ENCODE measurements at places on chromosomes 1 and 21. TPM values are rescaled to one million over a fixed set of nuclear protein-coding genes. Genes with fewer than 3 reads are reported as not detected.

The DMRTA2 gene
- not detected for total RNA-seq

The KRTAP8-1 gene
- total RNA-seq = not detected

The OR6N1 gene
- not detected for total RNA-seq

GRCh38 chr1:173253046-173253445, 45.9 kb upstream of the TNFSF4 start:
- H3K27me3 ChIP-seq = no peaks in the 10 kb centered on the region
- H3K36me3 ChIP-seq = no peaks in the 10 kb centered on the region
- no peaks in the 10 kb centered on the region for H3K4me1 ChIP-seq
- no peak overlapping the region for H3K4me3 ChIP-seq

- H3K27me3 ChIP-seq = peaks cover 9% of the 10 kb centered on the region
- no peaks in the 10 kb centered on the region for H3K36me3 ChIP-seq
- ATAC-seq = no peak
- no peak overlapping the region for H3K27ac ChIP-seq
- peaks cover 12% of the 10 kb centered on the region for H3K4me1 ChIP-seq
Measured at GRCh38 chr1:43552813-43553212, 22.1 kb downstream of the PTPRF start.

- H3K27ac ChIP-seq = no peak overlapping the region
- H3K36me3 ChIP-seq = no peaks in the 10 kb centered on the region
- H3K4me1 ChIP-seq = peaks cover 4% of the 10 kb centered on the region
- H3K27me3 ChIP-seq = peaks cover 30% of the 10 kb centered on the region
- peak; percentile 44 for ATAC-seq
- H3K4me3 ChIP-seq = no peak overlapping the region
Measured at GRCh38 chr1:84736944-84737343, 46.7 kb upstream of the SSX2IP start.

The TAS1R1 gene
- total RNA-seq = not detected

DNA sequence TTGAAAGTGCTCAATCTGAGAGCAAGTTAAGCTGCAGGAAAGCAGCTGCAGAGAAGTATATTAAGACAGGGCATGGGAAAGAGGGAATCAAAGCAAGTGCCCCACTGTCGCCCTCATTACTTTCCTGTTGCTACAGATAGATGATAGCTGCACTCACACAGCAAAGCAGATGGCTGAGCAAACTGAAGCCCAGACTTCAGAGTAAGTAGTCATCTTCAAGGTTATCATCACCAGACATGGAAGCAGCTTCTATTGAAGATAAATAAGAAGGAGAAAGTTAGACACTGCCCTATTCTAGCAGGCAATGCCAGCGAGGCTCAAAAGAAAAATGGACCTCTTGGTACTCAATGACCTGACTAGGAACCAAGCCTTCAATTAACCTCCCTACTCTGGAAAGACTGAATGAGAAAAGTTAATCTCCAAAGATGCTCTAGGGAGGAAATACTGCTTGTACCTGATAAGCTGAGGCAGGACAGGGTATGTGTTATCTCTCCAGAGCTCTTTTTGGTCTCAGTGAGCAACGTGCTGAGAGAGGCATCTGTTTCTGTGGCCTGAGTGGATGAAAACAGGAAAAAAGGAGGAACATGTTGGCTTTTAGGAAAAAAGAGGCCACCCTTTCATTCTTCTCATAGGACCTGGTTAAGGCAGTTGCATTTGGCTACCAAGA, 11.1 kb upstream of the MRPL9 start:
- H3K4me3 ChIP-seq = no peak overlapping the region
- no peaks in the 10 kb centered on the region for H3K4me1 ChIP-seq
- no peaks in the 10 kb centered on the region for H3K27me3 ChIP-seq

The PRRC2C gene
- total RNA-seq = 242 TPM

DNA sequence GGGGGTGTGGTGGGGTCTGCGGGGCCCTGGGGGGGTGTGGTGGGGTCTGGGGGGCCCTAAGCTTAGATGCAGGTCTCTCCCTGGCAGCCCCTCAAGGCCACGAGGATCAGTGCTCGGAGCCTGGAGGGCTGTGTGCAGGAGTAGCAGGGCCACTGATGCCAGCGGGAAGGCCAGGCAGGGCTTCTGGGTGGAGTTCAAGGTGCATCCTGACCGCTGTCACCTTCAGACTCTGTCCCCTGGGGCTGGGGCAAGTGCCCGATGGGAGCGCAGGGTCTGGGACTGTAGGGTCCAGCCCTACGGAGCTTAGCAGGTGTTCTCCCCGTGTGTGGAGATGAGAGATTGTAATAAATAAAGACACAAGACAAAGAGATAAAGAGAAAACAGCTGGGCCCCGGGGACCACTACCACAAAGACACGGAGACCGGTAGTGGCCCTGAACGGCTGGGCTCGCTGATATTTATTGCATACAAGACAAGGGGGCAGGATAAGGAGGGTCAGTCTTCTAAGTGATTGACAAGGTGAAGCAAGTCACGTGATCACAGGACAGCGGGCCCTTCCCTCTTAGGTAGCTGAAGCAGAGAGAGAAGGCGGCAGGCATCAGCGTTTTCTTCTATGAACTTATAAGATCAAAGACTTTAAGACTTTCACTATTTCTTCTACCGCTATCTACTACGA, 8.7 kb downstream of the RNF223 start:
- H3K4me1 ChIP-seq = no peaks in the 10 kb centered on the region
- H3K27ac ChIP-seq = peak overlapping the region; percentile 75
- peaks cover 55% of the 10 kb centered on the region for H3K36me3 ChIP-seq
- H3K27me3 ChIP-seq = peaks cover 1% of the 10 kb centered on the region
- H3K4me3 ChIP-seq = peak overlapping the region; percentile 64
- ATAC-seq = no peak

GRCh38 chr1:162284206-162284955, 92.3 kb downstream of the SPATA46 start:
- no peak overlapping the region for H3K4me3 ChIP-seq
- H3K36me3 ChIP-seq = no peaks in the 10 kb centered on the region
- ATAC-seq = no peak
- H3K4me1 ChIP-seq = no peaks in the 10 kb centered on the region
- H3K27ac ChIP-seq = no peak overlapping the region

The MACF1 gene
- total RNA-seq = 605 TPM

The FCRL5 gene
- not detected for total RNA-seq

- H3K27me3 ChIP-seq = no peaks in the 10 kb centered on the region
- ATAC-seq = no peak
- H3K4me3 ChIP-seq = no peak overlapping the region
- no peaks in the 10 kb centered on the region for H3K4me1 ChIP-seq
- H3K27ac ChIP-seq = no peak overlapping the region
- no peaks in the 10 kb centered on the region for H3K36me3 ChIP-seq
Measured at GRCh38 chr1:57017717-57018116, 51.9 kb upstream of the C8B start.

The NT5C1A gene
- not detected for total RNA-seq

GRCh38 chr1:119374208-119374874, 5.8 kb downstream of the HAO2 start:
- peak; percentile 67 for ATAC-seq
- H3K4me3 ChIP-seq = no peak overlapping the region
- H3K36me3 ChIP-seq = no peaks in the 10 kb centered on the region
- peaks cover 8% of the 10 kb centered on the region for H3K27me3 ChIP-seq

DNA sequence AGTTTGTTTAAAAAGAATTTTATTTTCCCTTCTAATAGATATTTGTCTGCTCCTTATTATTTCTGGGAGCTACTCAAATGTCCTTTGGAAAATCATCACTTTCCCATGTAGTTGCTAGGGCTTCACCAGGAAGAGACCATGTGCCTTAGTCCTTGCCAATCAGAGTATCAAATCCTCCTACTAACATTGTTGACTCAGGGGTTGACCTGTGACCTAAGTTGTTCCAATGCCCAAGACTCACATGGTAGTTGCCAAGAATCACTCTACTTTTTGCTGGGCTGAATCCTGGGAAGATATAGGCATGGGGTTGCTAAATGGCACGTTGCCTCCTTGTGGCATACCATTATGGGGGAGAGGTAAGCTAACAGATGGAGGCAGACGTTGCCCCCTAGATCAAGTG, 58.2 kb upstream of the FOXD3 start:
- no peak overlapping the region for H3K4me3 ChIP-seq
- no peaks in the 10 kb centered on the region for H3K36me3 ChIP-seq
- ATAC-seq = no peak
- H3K27ac ChIP-seq = no peak overlapping the region
- H3K4me1 ChIP-seq = no peaks in the 10 kb centered on the region
- H3K27me3 ChIP-seq = peaks cover 38% of the 10 kb centered on the region

GRCh38 chr1:90831910-90832309, 114.8 kb upstream of the BARHL2 start:
- ATAC-seq = no peak
- no peak overlapping the region for H3K27ac ChIP-seq
- H3K4me1 ChIP-seq = peaks cover 6% of the 10 kb centered on the region
- peaks cover 80% of the 10 kb centered on the region for H3K27me3 ChIP-seq
- H3K36me3 ChIP-seq = peaks cover 7% of the 10 kb centered on the region

DNA sequence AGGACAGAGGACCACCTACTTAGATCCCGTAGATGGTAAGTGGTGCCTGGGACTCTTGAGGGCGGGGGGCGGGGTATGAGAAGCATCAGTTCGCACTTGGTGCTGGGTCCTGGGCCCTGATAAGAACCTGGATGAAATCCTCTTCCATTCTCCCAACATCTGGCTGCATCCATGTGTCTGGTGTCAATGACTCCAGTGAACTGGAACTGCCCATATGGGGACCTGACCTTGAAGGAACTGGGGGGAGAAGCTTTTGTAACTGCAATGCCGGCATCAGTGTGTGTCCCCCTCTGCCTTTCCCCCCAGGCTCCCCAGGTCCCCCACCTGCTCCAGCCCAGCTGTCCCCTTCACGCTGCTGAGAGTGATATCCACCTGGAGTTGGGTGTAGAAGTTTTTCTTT, 49.7 kb upstream of the EPB41 start:
- H3K27ac ChIP-seq = no peak overlapping the region
- H3K36me3 ChIP-seq = no peaks in the 10 kb centered on the region
- peaks cover 2% of the 10 kb centered on the region for H3K27me3 ChIP-seq
- no peak overlapping the region for H3K4me3 ChIP-seq
- no peaks in the 10 kb centered on the region for H3K4me1 ChIP-seq

GRCh38 chr1:58879464-58879863, 95.6 kb upstream of the JUN start:
- no peaks in the 10 kb centered on the region for H3K36me3 ChIP-seq
- H3K4me3 ChIP-seq = no peak overlapping the region
- H3K27me3 ChIP-seq = peaks cover 10% of the 10 kb centered on the region
- H3K27ac ChIP-seq = no peak overlapping the region

The PADI3 gene
- not detected for total RNA-seq

- ATAC-seq = peak; percentile 78
- H3K36me3 ChIP-seq = no peaks in the 10 kb centered on the region
- H3K4me1 ChIP-seq = peaks cover 24% of the 10 kb centered on the region
- no peaks in the 10 kb centered on the region for H3K27me3 ChIP-seq
- no peak overlapping the region for H3K4me3 ChIP-seq
Measured at GRCh38 chr1:110647254-110647891, 27.4 kb downstream of the KCNA3 start.

The LCE2A gene
- not detected for total RNA-seq

GRCh38 chr1:13512472-13512871, 1.3 kb downstream of the LRRC38 start:
- no peak overlapping the region for H3K4me3 ChIP-seq
- H3K27ac ChIP-seq = no peak overlapping the region

The GBP7 gene
- total RNA-seq = not detected

The SLC9A1 gene
- total RNA-seq = 15.3 TPM

The HRNR gene
- not detected for total RNA-seq

DNA sequence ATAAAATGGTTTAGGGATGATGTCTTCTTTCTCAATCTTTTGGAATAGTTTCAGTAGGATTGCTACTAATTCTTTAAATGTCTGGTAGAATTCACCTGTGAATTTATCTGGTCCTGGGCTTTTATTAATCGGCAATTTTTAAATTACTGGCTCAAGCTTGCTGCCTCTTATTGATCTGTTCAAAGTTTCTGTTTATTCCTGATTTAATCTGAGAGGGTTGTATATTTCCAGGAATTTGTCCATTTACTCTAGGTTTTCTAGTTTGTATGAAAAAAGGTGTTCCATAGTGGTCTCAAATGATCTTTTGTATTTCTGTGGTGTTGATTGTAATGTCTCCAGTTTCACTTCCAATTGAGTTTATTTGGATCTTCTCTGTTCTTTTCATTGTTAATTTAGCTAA, 617.8 kb downstream of the LTN1 start:
- no peaks in the 10 kb centered on the region for H3K4me1 ChIP-seq
- H3K27me3 ChIP-seq = peaks cover 4% of the 10 kb centered on the region
- no peak overlapping the region for H3K4me3 ChIP-seq
- ATAC-seq = no peak

- H3K27ac ChIP-seq = peak overlapping the region; percentile 80
- peak overlapping the region; percentile 85 for H3K4me3 ChIP-seq
- H3K4me1 ChIP-seq = peaks cover 13% of the 10 kb centered on the region
- H3K36me3 ChIP-seq = peaks cover 64% of the 10 kb centered on the region
- H3K27me3 ChIP-seq = no peaks in the 10 kb centered on the region
- ATAC-seq = no peak
Measured at GRCh38 chr1:228488818-228489674, 1.9 kb downstream of the RNF187 start.

- peak overlapping the region; percentile 60 for H3K27ac ChIP-seq
- no peak for ATAC-seq
- H3K4me3 ChIP-seq = no peak overlapping the region
- peaks cover 96% of the 10 kb centered on the region for H3K36me3 ChIP-seq
- peaks cover 23% of the 10 kb centered on the region for H3K4me1 ChIP-seq
Measured at GRCh38 chr1:37509181-37509580, 5.4 kb downstream of the MEAF6 start.

DNA sequence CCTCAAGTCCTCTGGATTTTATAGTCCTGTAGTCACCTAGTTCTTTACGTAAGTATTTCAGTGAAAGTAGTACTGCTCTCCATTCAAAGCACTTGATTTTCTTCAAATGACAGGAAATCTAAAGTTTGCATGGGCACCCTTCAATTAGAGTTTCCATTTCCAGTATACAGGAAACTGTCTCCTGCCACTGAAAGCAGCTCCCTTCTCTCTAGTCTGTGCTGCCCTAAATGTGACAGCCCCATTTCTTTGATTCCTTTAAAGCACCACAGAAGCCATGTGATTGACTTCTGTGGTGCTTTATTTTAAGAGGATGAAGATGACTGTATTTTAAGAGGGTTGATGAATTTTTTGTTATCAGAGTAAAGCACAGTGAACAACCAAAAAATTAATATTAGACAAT, 226.1 kb downstream of the DNAH14 start:
- peak; percentile 31 for ATAC-seq
- peak overlapping the region; percentile 68 for H3K27ac ChIP-seq
- peaks cover 8% of the 10 kb centered on the region for H3K4me1 ChIP-seq
- H3K36me3 ChIP-seq = no peaks in the 10 kb centered on the region
- peak overlapping the region; percentile 25 for H3K4me3 ChIP-seq
- no peaks in the 10 kb centered on the region for H3K27me3 ChIP-seq

- H3K27ac ChIP-seq = no peak overlapping the region
- no peaks in the 10 kb centered on the region for H3K36me3 ChIP-seq
- H3K4me1 ChIP-seq = no peaks in the 10 kb centered on the region
- H3K27me3 ChIP-seq = no peaks in the 10 kb centered on the region
- H3K4me3 ChIP-seq = no peak overlapping the region
- no peak for ATAC-seq
Measured at GRCh38 chr1:201695607-201696006, 133.3 kb upstream of the IPO9 start.

Data from activated T-helper 17 cell treated with anti-CD3 and anti-CD28 coated beads, Interleukin-2, amount 50 U/mL, for 72 hours (primary cell).